Occipital lobe (tissue), 3 donors: ENCODE measurements at places on chromosomes 4 and X.

DNA sequence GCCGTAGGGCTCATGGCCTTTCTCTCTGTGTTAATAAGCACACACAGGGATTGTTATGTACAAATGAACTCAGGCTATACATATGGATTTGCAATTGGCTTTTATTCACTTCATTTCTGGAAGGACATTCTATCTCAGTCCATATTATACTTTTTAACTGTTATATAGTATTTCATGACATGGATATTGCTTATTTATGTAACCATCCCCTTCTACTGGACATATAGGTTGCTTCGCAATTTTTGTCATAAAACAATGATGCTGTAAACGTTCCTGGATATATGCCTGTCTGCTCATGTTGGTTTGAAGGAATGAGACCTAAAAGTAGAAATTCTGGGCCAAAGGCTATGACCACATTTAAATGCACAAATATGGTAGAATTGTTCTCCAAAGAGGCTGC lies 158.1 kb downstream of the BCOR start:
- no peak for DNase-seq

- DNase-seq, result no peak
Observed at GRCh38 chr4:140408974-140409373, 18.5 kb downstream of the CLGN start.

DNA sequence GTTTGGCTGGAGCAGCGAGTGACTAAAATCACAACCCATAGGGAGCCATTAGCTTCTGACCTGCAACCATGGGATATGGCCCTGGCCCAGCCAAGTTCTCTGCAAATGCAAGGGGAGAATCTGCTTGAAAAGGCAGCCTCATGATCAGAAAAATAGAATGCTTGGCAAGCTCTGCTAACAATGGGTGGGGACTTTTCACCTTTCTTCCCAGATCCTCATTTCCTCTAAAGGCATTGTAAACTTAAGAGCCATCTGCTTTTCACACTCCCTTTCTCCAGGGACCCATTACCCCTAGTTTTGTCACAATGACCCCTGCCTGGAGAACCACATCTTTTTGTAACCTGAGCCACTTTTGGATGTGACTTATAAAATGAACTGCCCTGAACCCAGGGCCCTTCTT lies 104.3 kb downstream of the PARM1 start:
- no peak for DNase-seq

DNA sequence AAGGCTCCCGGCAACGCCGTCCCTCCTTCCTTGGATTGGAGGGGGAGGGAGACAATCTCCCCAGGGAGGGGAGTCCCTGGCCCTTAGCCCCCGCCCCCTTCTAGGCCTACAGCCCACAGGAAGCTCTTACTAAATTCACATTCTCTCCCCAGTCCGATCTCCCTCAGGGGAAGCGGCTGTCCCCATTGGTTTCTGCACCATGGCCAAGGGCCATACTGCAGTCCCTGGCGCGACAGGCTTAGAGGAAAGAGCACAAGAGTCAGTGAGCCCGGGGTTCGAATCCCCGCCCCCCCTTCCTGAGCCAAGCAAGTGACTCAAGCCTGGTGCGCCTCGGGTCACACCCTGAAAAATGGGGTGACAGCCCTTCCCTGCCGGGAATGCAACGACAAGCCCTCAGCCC lies 1.1 kb downstream of the ABLIM2 start:
- DNase-seq, result no peak

DNA sequence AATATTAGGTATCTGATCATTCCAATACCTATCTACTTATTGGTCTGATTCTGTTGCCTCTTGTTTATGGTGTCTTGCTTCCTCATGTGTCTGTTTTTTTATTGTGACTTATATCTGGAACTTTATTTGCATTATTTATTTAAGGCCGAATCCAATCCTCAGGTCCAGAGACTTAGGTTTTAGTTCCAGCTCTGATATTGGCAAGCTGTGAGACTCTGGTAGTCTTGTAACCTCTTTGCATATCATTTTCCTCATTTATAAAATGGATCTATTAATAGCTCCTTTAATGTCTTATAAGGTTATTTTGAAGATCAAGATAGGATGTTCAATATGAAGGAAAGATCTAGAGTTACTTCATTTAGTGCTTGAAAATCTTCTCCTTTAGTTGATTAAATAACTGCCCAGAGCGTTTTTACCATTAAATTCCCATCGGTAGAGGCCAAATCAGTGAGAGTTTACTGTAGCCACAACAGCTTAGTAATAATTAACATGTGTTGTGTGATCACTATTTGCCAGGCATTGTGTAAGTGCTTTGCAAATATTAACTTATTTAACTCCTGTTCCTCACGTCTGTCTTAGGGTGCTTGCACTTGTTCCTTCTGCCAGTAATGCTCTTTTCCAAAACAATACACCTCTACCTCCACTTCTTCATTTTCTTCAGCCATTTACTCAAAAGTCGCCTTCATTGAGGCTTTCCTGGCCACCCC lies 82.2 kb downstream of the CC2D2A start:
- no peak for DNase-seq

DNA sequence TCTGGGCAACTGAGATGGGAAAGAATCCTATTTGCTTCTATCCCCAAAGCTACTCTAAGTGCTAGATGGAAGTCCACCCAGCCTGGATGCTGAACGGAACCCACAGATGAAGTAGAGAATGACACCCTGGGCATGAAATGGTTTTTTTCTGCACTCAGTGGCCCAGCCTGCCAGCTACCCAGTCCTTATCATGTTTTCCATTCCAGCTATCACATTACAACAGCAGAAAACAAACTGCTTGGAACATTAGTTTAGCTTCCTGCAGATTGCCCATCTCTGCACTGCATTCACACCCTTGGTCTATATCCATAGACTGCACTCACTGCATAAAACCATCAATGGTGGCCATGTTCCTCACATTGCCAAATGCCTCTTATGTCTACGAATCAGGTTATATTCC lies 79.1 kb downstream of the NYX start:
- DNase-seq, result no peak
